T-helper 2 cell treated with Interferon-gamma antibody and Interleukin-4, amounts not matched to agents 100 ng/mL and 5 ng/mL, for 36 hours (primary cell): ENCODE measurements at places on chromosomes 16 and 17. TPM values are rescaled to one million over a fixed set of nuclear protein-coding genes. Genes with fewer than 3 reads are reported as not detected.

The CFAP52 gene
- total RNA-seq: not detected in 2 replicates

The ZDHHC1 gene
- 0.36 and 0.48 TPM in 2 replicates for total RNA-seq

The ERN1 gene
- 117 and 127 TPM in 2 replicates for total RNA-seq

The LLGL1 gene
- 21.6 and 22.4 TPM in 2 replicates for total RNA-seq

The GLIS2 gene
- total RNA-seq: 0.64 and 0.77 TPM in 2 replicates

The NOS2 gene
- not detected in 2 replicates for total RNA-seq
